ENCODE measurements at places on chromosomes 2 and 18.

GRCh38 chr2:235576337-235576910, 82.6 kb downstream of the AGAP1 start:
- DNase-seq = no peak

DNA sequence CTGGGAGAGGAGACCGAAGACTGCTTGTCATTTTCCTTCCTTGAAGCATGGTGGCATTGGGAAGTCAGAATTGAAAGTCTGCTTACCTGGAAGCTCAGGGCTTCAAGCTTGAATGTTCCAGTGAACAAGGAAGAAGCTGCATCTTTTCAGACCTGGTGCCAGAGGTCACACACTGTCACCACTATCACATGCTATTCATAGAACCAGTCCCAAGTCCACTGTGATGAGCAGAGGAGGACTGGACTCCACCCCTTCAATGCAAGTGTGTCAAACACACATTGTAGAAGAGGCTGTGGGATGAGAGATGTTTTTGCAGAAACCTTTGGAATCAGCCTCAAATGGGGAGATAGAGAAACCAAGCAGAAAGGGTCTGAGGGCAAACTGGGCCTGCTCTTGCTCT, 81.4 kb downstream of the LYPD1 start:
- DNase-seq = no peak

- no peak for DNase-seq
Measured at GRCh38 chr18:65827444-65827843, 76.6 kb downstream of the CDH7 start.

DNA sequence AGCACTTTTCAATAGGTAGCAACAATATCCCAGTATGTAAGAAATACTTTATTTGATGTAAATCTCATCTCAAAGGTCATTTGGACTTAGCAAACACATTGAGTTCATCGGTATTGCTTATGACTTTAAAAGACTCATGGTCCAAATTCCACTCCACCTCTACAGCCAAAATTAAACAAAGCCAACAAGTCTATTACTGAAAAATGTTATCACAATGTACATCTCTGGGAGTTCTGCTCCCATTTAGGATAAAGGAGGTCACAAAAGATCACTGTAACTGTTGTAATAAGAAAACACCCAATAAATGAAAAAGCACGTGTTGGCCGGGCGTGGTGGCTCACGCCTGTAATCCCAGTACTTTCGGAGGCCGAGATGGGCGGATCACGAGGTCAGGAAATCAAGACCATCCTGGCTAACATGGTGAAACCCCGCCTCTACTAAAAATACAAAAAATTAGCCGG, 50.0 kb downstream of the ESCO1 start:
- no peak for DNase-seq

DNA sequence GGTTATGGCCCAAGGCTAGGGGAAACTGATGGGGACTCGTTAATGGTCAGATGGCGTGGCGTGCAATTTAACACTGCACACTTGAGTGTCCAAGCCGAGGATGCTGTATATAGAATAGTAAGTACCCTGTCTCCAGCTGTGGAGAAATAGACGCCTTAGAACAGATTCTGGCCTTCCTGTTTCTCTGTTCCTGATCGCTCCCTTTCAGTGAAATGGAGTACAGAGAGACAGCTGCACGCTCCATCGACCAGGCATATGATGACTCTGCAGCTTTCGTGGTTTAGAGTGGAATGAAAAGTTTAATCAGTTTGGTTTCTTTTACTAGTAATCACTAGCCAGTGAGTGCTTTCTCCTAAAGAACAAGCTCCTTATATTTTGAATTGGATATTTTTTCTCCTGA, 213.4 kb downstream of the NEDD4L start:
- no peak for DNase-seq
